ENCODE measurements at places on chromosomes 12 and 14.

- no peak for DNase-seq
These were observed 57.7 kb upstream of the NPFF start for GRCh38 chr12:53564941-53565340.

- DNase-seq: no peak
These were observed 3.4 kb upstream of the RNASE8 start for GRCh38 chr14:21054123-21054767.

- no peak for DNase-seq
These were observed 11.3 kb downstream of the FOXN3 start for GRCh38 chr14:89405712-89406111.

DNA sequence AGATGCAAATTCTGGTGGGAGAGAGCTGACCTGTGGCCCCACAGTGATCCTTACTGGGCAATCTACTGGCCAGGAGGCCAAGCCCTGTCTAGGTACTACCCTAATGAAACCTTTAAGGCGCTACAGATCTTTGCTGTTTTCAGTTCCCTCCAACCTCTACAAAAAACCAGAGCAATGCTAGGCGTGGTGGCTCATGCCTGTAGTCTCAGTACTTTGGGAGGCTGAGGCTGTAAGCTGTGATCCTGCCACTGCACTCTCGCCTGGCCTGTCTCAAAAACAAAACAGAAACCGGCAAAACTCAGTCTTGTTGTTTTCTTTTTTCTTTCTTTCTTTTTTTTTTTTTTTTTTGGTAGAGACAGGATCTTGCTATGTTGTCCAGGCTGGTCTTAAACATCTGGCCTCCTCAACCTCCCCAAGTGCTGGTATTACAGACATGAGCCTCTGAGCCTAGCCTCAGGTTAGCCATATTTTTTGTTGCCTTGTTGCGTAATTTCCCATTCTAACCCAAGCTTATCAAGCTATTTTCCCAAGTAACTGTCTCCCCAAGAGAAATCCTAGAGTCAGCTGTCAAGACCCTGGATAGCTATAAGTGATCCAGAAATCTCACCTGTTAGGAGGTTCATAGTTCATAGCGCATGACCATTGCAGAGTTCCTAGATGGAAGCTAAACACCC is 2.8 kb downstream of the ETFBKMT start:
- no peak for DNase-seq

- DNase-seq: no peak
These were observed 86.0 kb upstream of the SLC38A2 start for GRCh38 chr12:46458500-46459102.
